Stimulated activated CD4-positive, alpha-beta T cell treated with anti-CD3 and anti-CD28 coated beads, Interleukin-15, amount 100 ng/mL, for 1 hour (primary cell): ENCODE measurements at places on chromosomes 2 and 18.

DNA sequence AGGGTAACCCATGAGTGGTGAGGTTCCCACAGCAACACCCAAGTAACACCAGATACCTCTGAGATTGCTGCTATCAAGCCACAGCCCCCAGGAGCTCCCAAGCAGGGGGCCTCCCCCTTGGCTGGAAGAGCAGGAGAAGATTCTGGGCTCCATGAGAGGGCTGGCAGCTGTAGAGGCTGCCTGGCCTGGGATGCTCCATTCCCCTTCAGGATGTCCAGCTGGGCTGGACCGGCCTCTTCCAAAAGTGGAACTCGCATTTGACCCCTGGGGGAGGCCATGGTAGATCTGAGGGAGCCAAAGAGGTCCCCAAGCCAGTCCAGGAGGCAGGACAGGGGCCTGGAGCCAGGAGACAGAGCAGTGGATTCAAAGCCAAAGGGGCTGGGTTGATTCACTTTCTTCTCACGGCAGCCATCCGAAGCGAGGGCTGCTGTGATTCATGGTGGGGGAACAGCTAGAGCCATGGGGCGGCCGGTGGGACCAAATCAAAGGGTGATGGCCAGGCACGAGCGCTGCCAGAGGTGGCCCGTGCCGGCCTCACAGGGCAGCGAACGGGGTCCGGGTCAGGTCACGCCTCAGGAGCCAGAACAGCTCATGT is 95.3 kb upstream of the ID2 start:
- DNase-seq, result no peak

GRCh38 chr2:195055996-195056395 is 601.0 kb upstream of the SLC39A10 start:
- DNase-seq, result no peak

GRCh38 chr2:207720517-207721187 is 9.2 kb downstream of the CCNYL1 start:
- DNase-seq, result no peak

DNA sequence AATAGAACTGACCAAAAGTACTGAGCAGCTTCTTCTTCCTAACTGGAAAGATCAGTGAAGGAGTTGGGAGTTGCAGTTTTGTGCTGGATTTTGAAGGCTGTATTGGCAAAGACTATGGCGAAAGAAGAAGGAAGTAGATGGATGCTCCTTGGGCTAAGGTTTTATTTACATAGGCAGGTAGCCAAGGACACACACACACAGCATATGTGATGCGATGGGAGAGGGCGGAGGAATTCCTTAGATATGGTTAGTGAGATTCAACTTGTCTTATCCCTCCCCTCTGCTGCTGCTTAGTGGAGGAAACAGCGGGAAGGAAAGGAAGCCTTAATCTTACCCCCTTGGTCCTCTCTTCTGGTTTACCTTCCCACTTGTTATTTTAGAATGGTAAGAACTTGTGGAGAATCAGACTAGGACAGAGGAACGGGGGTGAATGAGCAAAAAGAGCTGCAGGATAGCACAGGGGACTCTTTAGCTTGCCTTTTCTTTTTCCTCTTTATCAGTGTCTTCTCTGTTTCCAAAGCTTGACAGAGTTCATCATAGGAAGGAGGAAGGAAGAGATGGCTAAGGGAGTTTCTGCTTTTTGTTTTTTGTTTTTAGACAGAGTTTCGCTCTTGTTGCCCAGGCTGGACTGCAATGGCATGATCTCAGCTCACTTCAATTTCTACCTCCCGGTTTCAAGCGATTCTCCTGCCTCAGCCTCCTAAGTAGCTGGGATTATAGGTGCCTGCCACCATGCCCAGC is 87.9 kb downstream of the OSBPL6 start:
- no peak for DNase-seq

DNA sequence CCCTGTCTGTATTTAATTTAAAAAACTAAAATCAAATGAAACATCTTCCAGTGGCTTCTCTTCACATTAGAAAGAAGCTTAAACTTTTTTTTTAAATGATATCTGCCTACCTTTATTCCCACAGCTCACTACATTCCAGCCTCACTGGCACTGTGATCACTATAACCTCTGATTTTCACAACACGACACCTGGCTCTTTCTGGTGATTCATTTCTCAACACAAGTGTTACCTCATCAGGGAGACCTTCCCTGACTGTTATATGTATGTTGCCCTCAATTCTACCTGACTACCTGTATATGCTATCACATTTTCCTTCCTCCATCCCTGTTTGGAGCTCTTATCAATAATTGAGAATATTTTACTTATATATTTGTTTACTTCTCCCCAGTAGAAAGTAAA is 76.6 kb downstream of the BAZ2B start:
- DNase-seq, result no peak

GRCh38 chr18:49447810-49448745 is 12.4 kb downstream of the DYM start:
- DNase-seq, result no peak

- no peak for DNase-seq
Measured at GRCh38 chr18:70982292-70982691, 693.4 kb downstream of the SOCS6 start.

GRCh38 chr18:46302528-46303485 is 198.6 kb downstream of the HAUS1 start:
- no peak for DNase-seq

- no peak for DNase-seq
Measured at GRCh38 chr2:37568565-37568964, 102.9 kb downstream of the CDC42EP3 start.

- DNase-seq, result no peak
Measured at GRCh38 chr2:25920336-25920735, 42.0 kb upstream of the ASXL2 start.

DNA sequence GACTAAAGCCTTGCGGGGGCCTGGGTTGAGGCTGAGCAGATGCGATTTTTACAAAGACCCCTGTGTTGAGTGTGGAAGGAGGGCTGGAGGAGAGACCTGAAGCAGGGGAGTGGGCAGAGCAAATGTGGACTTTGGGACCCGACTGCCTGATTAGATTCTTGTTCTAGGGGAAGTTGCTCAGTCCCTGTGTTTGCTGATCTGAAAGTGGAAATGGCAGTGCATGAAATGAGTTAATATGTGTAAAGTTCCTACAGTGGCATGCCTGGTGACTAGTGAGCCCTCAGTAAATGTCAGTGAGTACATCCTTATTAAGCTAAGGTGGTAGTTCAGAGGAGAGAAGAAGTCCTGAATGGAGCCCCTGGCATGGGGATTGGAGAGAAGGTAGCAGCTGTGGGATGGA is 52.3 kb downstream of the ARMC9 start:
- DNase-seq, result no peak

DNA sequence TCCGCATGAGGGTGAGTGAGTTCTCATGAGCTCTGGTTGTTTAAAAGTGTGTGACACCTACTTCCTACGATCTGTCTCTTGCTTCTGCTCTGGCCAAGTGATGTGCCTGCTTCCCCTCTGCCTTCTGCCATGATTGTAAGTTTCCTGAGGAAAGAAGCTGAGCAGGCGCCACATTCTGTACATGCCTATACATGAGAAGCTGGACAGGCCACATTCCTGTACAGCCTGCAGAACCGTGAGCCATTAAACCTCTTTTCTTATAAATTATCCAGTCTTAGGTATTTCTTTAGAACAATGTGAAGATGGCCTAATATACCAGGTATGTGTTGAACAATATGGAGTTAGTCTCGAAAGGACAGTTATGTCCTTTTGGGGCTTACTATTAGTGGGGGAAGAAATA is 281.0 kb downstream of the ALK start:
- no peak for DNase-seq

GRCh38 chr2:149679286-149679685 is 91.7 kb upstream of the MMADHC start:
- DNase-seq, result no peak

GRCh38 chr2:12928775-12929401 is 212.2 kb downstream of the TRIB2 start:
- DNase-seq, result no peak

- DNase-seq, result no peak
Measured at GRCh38 chr2:107334306-107334705, 448.3 kb upstream of the ST6GAL2 start.

- no peak for DNase-seq
Measured at GRCh38 chr2:159936471-159936870, 125.9 kb downstream of the PLA2R1 start.

DNA sequence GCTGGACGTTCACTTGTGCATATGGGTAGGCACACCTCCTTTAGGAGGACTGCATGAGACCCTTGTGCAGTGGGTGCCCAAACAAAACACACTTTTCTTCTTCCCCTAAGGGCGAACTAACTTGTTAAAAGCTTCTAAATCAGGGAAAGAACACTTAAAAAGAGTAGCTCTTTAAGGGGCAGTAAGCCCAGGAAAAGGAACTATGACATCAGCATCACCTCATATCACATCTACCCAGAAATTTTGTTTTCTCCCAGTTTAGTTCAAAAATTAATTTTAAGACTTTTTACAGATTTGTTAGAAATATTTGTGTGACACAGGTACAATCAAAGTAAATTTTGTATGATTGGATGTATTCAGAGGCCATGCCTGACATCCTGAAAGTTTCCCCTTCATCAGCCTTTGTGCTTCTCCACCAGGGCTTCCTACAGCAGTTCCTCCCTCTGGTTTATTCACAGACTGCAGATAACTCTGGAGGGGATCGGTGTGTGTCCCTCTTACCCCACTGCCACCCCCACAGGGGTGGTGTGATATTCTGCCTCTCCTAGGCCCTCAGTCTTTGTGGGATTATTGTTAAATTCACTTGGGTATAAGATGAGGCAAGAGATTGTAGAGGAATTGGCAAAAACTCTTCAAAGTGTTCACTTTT is 27.6 kb downstream of the BCL2L11 start:
- no peak for DNase-seq

DNA sequence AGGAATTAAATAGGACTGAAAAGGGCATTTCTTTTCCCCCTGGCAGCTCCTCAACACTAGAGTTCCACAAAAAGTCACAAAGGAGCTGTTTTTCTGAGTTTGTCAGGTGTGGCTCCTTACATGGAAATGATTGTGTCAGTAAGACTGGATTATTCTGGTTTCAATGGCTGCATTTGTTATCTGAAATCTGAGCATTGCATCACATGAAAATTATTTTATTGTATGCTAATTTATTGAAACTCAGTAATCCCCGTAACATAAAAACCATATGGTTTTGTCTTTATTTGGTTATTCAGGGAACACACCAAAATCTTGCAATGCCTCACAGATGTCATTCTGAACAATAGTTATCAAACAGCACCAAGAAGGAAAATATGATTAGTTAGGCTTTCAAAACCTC is 439.7 kb upstream of the TNP1 start:
- no peak for DNase-seq

DNA sequence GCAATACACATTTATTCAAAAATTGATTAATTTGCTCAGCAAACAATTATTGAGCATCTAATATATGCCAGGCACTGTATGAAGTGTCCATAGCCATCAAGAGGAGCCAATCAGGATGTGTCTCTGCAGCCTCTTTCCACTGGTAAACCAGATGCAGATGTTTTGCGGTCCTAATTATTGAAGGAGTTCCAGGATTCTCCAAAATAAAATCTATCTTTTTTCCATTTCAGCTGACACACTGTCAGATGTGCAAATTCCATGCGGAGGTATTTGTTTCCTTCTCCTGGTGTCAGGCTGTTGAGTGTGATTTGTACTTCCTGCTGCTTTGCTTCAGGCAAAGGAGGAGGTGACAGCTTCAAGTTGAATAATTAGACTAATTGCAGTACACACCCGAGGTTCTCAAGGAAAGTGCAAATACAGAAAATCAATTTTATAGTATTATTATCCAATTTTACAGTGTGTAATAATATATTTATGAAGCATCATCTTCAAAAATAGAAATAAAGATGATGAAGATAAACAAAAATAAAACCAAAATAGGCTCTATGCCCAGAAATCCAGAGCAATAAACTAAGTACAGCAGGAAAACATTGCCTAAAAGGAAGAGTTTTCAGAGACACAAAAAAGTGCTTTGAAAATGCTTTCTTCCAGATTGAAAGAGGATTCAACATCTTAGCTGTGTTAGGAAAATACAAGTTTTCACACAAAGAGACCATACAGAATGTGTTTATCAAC is 1352.9 kb upstream of the CHAC2 start:
- DNase-seq, result no peak

- DNase-seq, result no peak
Measured at GRCh38 chr2:99636144-99637034, 146.6 kb upstream of the REV1 start.

DNA sequence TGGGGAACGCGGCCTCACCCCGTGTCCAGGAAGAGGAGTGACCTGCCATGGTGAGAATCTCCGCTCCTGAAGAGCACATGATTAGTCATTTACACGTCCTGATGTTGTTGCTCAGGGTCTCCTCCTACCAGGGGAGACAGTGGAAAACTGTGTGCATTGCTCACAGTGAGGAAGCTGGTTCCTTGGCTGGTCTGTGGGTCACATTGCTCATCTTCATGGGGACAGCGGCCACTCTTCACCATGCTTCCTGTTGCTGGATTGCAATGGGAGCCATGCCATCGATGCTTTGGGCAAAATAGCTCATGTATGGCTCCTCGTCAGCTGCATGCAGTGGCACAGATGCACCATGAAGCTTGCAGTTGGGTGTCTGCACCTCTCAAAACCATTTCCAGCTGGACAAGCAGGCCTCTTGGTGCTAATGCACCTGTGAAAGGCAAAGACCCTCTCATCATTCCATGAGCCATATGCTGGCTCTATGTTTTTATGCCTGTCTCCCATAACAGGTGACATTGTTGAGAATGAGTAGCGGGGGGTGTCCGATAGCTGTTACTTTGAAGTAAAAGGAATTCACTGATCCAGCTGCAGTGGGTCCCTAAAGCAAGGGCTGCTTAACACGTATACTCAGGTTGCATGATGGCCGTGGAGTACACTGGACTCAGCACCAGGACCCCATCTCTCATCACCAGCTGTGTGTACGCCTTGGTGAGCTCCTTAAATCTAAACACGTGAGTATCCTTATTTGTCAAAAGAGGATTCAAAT is 135.0 kb upstream of the ALKAL2 start:
- no peak for DNase-seq

- no peak for DNase-seq
Measured at GRCh38 chr2:167862782-167863181, 384.6 kb downstream of the STK39 start.

DNA sequence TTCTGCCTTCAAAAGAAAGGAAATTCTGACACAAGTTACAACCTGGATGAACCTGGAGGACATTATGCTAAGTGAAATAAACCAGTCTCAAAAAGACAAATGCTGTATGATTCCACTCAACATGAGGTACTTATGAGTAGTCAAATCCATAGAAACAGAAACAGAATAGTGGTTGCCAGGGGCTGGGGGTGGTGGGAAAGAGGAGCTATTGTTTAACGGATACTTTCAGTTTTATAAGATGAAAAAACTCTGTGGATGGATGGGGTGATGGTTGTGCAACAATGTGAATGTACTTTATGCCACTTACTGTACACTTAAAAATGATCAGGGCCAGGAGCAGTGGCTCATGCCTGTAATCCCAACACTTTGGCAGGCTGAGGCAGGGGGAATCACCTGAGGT is 15.4 kb downstream of the SLC35F5 start:
- no peak for DNase-seq

DNA sequence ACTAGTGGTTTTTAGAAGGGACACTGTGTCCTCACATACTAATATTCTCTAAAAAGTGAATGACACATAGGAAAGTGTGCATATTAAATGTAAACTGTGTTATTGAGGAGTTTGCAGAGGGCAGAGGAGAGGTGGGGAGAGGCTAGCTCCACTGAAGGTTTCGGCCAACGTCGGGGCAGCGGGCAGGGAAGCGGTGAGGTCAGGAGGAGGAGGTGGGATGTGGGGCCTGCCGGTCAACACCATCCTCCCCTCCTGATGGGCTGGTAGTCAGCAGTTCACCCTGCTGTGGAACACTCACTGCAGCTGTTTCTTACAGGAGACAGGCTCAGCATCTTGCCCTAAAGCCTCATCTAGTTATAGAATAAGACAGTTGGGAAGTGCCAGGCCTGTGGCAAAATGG is 74.2 kb downstream of the ARHGEF4 start:
- DNase-seq, result no peak

- no peak for DNase-seq
Measured at GRCh38 chr18:2856547-2857170, 9.9 kb downstream of the EMILIN2 start.
